ENCODE measurements at places on chromosomes 5 and 9. TPM values are rescaled to one million over a fixed set of nuclear protein-coding genes. Genes with fewer than 3 reads are reported as not detected.
A peak's percentile ranks its signal among the peaks of the same experiment; 100 is the strongest.

F12 gene
- polyA plus RNA-seq = 3.7 TPM

CDKN2B-AS1 gene
- polyA plus RNA-seq = 6.9 TPM

DPYSL3 gene
- polyA plus RNA-seq = 389 TPM

RNF183 gene
- polyA plus RNA-seq = 6.0 TPM

SOWAHA gene
- polyA plus RNA-seq = 9.5 TPM

TMEM174 gene
- polyA plus RNA-seq = not detected

PKD2L2 gene
- not detected for polyA plus RNA-seq

TRAF1 gene
- polyA plus RNA-seq = 1.9 TPM

C9orf153 gene
- polyA plus RNA-seq = not detected

LCP2 gene
- 2.6 TPM for polyA plus RNA-seq

MTRR gene
- polyA plus RNA-seq = 19.1 TPM

GRCh38 chr5:80204808-80205614, 50.8 kb downstream of the SERINC5 start:
- DNase-seq = no peak

DNA sequence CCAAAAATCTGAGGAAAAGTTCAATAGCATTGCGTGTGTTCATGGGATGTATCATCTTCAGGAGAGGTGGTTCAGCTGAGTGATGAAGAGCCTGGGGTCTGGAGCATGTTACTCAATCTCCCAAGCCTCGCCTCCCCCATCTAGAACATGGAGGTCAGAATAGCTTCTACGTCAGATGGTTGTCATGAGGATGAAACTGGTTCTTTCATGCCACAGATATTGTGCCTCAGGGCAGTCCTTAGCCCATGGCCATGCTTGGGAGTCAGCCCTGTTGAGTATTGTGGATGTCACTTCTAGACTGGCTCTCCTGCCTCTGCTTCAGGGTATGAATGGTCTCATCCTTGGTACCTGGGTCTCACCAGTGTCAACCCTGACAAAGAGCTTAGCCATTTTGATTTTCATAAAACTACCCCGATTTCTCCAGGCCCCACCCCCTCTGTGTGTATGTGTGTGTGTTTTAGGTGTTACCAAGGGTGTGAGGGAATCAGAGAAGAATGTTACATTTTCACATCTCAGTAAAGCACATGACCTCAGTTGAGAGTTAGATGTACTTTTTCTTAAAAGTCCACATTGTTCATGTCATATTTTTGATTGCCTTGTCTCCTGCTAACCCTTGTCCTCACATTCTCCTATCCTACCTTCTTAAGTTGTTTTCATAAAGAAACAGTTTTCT, 97.8 kb upstream of the CD180 start:
- no peak for DNase-seq

DNA sequence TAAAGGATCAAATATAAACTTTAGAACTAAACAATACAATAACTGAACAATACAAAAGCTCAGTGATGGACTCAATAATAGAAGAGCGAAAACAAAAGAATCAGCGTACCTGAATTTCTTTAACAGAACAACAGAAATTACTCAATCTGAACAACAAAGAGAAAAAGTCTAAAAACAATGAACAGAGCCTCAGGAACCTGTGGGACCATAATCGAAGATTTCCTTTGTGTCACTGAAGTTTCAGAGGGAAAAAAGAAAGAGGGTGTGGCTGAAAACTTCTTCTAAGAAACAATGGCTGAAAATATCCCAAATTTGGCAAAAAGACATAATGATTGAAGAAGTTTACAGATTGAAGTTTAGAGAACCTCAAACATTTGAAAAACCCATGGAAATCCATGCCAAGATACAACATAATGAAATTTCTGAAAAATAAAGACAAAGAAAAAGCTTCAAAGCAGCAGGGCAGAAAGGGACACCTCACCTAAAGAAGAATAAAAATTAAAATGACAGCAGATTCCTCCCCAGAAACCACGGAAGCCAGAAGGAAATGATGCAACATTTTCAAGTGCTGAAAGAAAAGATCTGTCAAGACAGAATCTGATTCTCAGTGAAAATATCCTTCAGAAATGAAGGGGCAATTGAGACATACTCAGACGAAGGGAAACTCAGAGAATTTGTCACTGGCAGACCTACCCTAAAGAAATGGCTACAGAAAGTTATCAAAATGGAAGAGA, 288.8 kb downstream of the ARL15 start:
- no peak for DNase-seq

DNA sequence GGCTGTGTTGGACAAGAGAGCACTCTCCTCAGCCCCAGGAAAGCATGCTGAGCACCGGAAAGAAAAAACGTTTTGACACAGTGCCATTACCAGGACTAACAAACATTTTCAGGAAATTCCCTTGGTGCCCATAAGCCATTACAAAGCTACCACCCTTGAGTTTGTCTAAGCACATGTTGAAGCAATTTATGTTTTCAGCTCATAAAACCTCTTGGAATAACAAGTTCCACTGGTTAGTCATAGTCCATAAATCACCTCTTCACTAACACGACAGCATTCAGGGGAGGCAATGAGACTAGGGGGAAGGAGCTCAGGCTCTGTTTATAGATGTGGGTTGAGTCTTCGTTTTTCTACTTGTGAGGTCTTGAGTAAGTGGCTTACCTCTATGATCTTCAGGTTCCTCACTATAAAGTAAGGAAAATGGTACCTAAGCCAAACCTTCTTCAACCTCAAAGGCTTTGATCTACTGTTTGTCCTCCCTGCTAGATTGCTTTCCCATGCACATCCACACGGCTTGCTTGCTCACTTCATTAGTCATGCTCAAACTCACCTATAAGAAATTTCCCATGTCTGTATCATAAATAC, 65.4 kb downstream of the DRD1 start:
- DNase-seq = no peak

DNA sequence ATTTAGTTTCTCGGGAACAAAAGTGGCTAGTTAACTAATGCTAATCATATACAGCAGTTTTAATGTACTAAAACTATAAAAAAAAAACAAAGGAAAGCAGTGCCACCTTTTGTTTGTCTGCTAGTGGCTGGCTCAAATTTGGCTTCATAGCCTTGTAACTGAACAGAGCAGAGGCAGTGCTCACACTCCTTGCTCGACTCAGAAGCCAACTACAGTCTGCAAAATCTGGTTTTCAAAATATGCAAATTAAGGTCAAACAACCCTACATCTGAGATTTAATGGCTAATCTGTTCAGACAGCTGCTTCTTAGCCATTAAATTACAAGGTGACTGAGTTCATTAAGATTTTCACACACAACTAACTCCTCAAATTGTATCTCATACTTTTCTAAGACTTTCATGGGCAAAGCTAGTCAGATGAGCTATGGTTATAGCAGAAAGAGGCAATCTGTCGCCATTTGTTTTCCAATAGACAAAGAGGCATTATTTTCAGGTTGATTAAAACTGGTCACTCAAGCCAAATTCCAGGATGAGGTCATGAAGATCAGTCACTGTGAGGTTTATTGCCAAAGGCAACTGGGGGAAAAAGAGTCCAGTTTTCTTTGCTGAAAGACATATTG, 56.8 kb upstream of the EPB41L4A start:
- DNase-seq = peak; percentile 59

- DNase-seq = no peak
Observed at GRCh38 chr5:9168791-9169556, 376.9 kb downstream of the SEMA5A start.

- peak; percentile 52 for DNase-seq
Observed at GRCh38 chr5:142012186-142012785, 541 bp downstream of the GNPDA1 start.

DNA sequence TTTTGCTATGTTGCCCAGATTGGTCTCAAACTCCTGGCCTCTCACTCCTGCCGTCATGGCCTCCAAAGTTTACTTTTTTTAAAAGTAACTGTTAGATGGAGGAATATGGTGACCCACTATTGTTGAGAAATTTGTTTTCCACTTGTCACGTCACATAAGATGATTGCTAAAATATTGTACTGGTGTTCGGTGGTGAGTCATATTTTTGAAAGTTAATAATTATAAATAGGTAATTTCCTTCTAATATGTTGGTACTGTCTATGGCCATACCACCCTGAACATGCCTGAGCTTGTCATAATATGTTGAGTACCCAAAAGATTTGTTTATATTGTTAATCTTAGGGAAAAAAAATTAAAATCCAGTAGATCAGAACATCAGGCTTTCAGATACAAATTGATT, 22.6 kb downstream of the RMI1 start:
- no peak for DNase-seq

DNA sequence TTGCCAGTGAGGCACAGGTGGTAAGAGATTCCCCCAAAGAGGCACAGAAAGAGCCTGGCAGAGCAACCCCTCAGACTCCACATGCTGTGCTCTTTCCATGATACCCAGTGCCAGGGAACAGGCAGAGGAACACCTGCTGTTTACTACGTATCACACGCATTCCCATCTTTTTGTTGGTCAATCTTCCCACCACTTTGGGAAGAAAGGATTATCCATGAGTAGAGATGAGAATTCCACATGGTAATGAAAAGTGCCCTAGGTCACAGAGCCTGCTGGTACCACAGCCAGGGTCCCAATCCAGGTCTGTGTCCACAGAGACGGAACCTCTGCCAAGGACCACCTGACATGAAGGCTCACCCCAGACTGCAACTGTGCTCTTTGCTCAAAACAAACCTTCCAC, 86.6 kb downstream of the LHFPL2 start:
- DNase-seq = no peak

DNA sequence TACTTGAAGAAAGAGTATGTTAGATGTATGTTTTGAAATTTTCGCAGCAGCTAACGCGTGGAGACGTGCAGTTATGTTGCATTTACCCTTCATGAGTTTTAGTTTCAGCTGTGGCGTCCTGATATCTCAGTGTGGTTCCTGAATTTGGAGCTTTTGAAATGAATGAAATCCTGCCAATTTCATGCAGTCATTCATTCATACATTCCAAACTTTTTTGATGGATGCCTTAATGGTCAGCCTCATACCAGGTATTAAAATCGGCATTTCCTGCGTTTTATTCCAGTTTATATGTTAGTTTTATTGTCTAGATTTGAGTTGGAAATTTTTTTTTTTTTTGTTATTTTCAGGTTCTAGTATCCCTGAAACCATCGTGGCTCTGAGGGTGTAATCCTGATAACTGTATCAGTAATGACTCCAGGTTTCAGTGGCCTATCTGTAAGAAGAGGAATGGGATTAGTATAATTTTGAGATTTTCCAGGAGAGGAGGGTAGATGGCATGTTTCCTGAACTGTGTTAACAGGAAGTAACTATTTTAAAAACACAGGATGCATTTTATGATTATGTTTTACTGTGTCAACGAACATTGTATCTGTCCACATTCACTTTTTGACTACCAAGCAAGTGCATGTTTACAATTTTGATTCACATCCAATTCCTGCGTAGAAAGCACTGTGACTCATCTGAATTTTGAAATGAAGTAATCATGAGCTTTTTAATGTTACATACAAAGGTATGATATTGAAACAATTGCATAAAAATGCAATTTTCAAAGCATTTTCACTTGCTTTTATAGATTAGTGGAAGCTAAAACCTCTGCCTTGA, 1.0 kb downstream of the FOCAD start:
- no peak for DNase-seq

DNA sequence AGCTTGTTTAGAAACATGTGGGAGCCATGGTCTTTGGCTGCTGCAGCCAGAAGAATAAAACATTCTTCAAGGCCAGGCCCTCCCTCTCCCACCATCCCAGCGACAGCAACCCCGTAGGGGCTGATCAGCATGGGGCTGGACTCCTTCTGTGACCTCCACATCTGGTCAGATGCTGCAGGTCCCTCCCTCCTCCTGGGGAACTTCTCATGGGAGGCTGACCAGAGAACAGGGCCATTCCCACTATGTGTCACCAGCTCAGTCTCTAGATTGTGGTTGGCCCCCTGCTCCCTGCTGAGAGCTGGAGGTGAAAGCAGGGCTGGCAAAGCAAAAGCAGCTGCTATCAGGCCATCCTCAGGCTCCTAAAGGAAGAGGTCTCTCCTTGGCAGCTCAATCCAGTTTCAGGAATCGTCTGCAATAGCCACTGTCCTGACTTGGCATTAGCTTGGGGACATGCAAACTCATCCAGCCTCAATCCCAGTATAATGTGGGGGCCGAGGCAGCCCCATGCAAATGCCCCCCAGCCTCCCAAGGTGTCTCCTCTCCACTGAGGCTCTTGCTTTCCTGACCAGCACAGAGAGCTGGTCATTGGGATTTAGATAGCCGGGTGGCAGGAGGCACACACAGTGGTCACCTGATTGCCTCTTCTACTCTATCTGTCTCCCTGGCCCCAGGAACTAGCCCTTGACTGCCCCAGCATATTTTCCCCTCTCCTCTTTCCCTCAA, 81.5 kb downstream of the NRG2 start:
- no peak for DNase-seq

GRCh38 chr9:134662143-134662876, 20.7 kb downstream of the COL5A1 start:
- DNase-seq = peak; percentile 24

GRCh38 chr9:3337515-3338225, 188.1 kb downstream of the RFX3 start:
- peak; percentile 12 for DNase-seq

DNA sequence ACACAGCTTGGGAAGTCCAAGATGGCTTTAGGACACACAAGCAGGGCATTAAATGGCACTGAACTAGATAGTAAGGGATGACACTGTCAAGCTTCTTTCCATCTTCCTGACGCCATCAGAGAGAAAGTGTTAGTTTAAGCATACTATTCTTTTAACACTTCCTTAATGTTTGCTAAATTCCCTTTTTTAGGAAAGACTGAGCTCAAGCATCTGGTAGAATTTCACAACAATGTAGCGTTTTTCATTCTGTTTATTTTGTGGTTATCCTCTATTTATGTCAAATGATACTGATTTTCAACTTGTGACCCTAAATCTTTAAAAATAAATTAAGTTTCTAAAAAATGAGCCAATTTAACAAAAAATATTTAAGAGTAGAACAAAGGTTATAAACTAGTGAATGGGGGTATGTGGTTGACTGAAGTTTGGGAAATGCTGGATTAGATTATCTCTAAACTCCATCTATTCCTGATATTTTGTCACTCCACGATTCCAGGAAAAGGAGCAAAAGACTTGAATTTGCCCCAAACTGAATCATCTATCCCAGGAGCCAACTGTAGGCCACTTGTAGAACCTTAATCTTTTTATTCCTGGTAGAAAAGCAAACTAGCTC, 147.4 kb upstream of the KLF9 start:
- DNase-seq = no peak

GRCh38 chr5:127595484-127596368, 53.2 kb upstream of the CTXN3 start:
- peak; percentile 9 for DNase-seq

- no peak for DNase-seq
Observed at GRCh38 chr5:137260820-137261695, 238.1 kb downstream of the SPOCK1 start.
